ENCODE measurements at places on chromosomes 4 and X. TPM values are rescaled to one million over a fixed set of nuclear protein-coding genes. Genes with fewer than 3 reads are reported as not detected.
A peak's percentile ranks its signal among the peaks of the same experiment; 100 is the strongest.

GRCh38 chr4:118813561-118813960 lies 22.4 kb downstream of the SEC24D start:
- no peak for DNase-seq

GRCh38 chr4:151013944-151014343 lies 1.1 kb downstream of the LRBA start:
- no peak for DNase-seq

GLOD5 gene
- not detected for total RNA-seq

TRIM75 gene
- total RNA-seq: 0.17 TPM

TMPRSS11E gene
- 1.8 TPM for total RNA-seq

DNA sequence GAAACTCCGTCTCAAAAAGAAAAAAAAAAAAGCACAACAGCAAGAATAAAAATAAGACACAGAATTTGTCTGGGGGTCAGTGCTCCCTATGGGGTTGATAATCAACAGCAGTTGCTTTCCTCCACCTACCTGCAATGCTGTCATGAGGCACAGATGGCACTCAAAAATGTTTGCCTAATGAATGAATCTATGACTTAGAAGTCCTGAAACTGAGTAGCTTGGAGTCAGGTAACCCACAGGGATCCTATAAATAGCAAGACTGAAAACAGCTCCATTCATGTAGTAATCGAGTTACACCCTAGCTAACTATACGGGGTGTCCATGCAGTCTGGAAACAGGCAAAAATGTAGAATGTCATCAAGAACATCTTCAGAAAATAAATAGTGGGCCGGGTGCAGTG lies 19.8 kb upstream of the DDX3X start:
- DNase-seq: no peak

- no peak for DNase-seq
Measured at GRCh38 chr4:48047421-48047844, 30.9 kb downstream of the NIPAL1 start.

PRDM5 gene
- 16.8 TPM for total RNA-seq

- DNase-seq: no peak
Measured at GRCh38 chrX:118521435-118521834, 25.8 kb downstream of the DOCK11 start.

GRCh38 chrX:15814771-15815365 lies 24.6 kb downstream of the ZRSR2 start:
- DNase-seq: no peak

ATP1B4 gene
- not detected for total RNA-seq

TMPRSS11F gene
- total RNA-seq: 0.07 TPM

PLAC1 gene
- 0.24 TPM for total RNA-seq

DNA sequence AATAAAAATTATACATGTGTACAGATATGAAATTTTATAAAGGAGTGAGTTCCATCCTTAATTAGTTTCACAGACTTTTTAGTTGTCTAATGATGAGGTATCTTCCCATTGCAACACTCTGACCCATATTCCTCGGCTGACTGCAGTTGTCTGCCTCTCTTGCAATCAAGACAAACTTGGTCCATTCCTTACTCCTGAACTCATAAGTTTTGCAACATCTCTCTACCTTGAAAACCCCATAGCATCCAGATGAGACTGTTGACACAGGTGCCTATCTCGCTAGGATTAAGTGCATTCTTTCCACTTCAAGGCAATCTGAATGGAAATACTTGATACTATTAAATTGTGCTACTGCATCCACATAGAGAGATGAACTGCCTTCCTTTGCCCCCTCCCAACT lies 2.3 kb downstream of the XKRX start:
- DNase-seq: no peak

DNA sequence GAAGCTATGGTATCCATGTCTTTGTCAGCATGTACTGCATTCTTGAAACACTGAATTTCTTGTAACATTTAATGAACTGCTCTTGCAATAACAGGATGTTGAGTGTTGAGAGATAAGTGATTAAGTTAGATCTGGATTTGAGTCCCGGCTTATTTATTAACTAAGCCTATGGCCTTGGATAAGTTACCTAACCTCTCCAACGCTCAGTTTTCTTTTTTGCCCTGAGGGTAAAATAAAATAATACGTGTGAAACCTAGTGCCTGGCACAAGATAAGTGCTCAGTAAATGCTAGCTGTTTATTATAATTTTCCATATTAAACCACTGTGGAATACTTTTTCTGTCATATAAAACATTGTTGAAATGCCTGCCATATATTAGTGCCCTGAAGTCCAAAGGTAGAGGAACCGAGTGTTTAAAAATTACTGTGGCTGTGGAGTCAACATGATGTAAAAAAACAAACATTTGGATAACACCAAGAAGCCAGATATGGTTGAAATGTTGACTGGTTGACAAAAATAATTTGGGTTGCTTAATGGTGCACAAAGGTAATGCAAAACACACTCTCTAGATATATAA lies 58.6 kb upstream of the ALB start:
- DNase-seq: peak; percentile 35

GRCh38 chrX:17559728-17560379 lies 177.4 kb upstream of the SCML1 start:
- DNase-seq: peak; percentile 25

GRCh38 chr4:86600007-86600653 lies 6.0 kb downstream of the PTPN13 start:
- DNase-seq: no peak

GRCh38 chr4:4334798-4335520 lies 44.9 kb downstream of the ZBTB49 start:
- DNase-seq: peak; percentile 83

RNF150 gene
- 9.2 TPM for total RNA-seq

- peak; percentile 13 for DNase-seq
Measured at GRCh38 chrX:37509349-37509748, 62.1 kb upstream of the LANCL3 start.

PRDM8 gene
- 1.8 TPM for total RNA-seq

STOX2 gene
- 7.5 TPM for total RNA-seq

BEX5 gene
- total RNA-seq: 7.4 TPM

GRCh38 chr4:144374065-144374464 lies 233.5 kb upstream of the GYPA start:
- DNase-seq: no peak

- DNase-seq: no peak
Measured at GRCh38 chr4:146338512-146338911, 124.2 kb downstream of the REELD1 start.

DNA sequence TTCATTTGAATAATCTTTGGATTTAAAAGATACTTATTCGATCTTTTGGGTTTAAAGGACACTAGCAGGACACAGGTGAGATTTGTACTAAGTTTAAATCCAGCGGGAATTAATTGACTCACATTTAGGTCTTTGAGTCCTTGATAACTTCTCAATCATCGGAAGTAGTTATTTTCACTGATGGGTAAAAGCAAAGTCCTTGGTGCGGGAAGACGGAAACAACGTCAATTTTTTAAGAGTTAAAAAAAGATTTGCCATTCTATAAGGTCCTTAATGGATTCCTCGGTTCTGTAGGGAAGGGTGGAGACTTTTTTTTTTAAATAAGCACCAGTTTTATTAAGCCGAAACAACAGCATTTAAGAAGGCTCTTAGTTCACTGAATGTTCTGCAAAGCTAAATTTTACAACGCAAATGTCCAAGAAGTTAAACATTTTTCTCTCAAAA lies 2.9 kb downstream of the TMSB4X start:
- no peak for DNase-seq

DNA sequence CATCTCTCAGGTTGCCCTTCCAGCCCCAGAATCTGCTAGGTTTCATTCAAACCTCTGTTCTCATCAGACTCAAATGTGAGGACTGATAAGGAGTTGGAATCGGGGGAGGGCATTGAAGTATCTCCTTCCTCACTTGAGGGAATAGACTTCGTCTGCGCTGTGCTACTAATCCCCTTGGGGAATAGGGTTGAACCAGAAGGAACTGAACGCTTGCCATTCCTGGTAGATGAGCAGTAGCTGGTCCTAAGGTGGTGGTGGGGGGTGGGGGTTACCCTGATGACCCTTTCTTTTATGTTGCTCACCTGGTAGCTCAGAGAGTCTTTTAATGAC lies 692 bp upstream of the SLC9A7 start:
- DNase-seq: no peak

DNA sequence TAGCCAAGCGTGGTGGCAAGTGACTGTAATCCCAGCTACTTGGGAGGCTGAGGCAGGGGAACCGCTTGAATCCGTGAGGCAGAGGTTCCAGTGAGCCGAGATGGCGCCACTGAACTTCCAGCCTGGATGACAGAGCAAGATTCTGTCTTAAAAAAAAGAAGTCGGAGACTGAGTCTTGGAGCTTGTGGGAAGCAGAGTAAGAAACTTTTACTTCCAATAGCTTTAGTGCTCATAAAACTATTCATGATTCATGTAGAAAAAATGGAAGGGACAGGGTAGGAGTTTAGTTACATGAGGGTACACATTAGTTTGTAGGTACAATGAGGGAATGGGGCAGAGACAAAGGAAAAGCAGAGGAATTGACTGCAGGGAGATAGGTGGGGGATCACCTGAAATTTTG lies 19.3 kb downstream of the RAP2C start:
- no peak for DNase-seq

- no peak for DNase-seq
Measured at GRCh38 chr4:87005690-87006425, 71.0 kb downstream of the AFF1 start.

- no peak for DNase-seq
Measured at GRCh38 chr4:183846951-183847350, 58.2 kb upstream of the STOX2 start.

All from hepatocyte (in vitro differentiated cells).